CD4-positive, alpha-beta T cell treated with Interferon gamma for 1 hour (primary cell): ENCODE measurements at places on chromosomes 11 and 22.

DNA sequence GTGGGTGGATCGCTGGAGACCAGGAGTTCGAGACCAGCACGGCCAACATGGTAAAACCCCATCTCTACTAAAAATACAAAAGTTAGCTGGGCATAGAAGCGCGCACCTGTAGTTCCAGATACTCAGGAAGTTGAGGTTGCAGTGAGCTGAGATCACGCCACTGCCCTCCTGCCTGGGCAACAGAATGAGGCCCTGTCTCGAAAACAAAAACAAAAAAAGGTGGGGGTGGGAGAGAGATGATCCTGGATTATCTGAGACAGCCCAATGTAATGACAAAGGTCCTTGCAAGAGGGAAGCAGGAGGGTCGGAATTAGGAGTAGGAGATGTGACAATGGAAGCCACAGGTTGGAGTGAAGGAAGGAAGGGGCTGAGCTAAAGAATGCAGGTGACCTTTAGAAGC, 87.6 kb upstream of the APOA1 start:
- peak; percentile 63 for DNase-seq

- no peak for DNase-seq
Measured at GRCh38 chr11:72947229-72947628, 133.0 kb downstream of the ATG16L2 start.

- no peak for DNase-seq
Measured at GRCh38 chr11:79241852-79242241, 199.0 kb downstream of the TENM4 start.

DNA sequence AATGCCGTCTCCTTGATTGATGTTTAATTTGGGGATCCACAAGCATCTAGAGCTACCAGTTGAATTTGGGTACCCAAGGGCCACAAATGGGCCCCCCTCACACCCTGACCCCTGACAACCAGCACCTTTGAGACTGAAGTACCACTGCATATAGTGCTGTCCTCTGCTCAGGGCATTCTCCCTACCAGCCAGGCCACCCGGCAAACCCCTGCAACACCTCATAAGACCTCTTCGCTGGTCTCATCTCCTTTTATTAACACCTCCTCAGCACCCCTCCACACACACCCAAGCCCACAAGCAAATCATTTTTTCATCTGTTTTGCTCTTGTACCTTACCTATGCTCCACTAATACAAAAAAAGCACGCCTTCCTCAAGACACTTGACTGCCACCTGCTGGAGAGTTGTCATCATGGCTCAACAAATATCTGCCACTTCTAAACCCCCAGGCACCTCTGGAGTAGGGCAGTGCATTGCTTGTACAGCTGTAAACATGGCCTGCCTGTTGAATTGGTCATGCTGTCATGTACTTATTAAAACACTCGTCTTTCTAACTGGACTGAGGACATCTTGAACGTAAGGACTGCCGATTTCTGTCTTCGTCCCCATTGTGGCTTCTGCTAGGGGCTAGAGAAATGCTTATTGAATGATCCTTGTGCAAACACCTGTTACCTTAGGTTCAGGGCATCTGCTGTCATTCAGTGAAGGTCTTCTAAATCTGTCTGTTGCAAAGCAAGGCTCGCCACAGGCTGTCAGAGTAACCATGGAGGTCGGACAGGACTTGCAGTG, 66.5 kb downstream of the BMAL1 start:
- DNase-seq = peak; percentile 49

DNA sequence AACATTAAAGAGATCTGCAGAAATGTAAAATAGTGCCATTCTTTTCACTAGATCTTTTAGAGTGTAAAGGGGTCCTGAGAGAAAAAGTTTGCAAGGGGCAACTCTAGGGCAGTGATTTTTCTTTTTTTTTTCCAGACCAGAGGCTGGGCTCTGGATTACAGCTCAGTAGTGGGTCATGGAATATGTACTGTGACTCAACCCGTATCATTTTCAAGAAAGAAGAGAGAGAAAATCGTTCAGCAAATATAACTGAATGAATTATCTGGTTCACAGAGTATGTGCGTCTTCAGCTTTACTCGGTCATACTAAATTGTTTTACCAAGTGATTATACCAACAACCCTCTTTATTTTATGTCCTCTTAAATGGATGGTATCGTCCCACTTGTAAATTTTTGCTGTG, 3.8 kb downstream of the CEP57 start:
- DNase-seq = no peak

DNA sequence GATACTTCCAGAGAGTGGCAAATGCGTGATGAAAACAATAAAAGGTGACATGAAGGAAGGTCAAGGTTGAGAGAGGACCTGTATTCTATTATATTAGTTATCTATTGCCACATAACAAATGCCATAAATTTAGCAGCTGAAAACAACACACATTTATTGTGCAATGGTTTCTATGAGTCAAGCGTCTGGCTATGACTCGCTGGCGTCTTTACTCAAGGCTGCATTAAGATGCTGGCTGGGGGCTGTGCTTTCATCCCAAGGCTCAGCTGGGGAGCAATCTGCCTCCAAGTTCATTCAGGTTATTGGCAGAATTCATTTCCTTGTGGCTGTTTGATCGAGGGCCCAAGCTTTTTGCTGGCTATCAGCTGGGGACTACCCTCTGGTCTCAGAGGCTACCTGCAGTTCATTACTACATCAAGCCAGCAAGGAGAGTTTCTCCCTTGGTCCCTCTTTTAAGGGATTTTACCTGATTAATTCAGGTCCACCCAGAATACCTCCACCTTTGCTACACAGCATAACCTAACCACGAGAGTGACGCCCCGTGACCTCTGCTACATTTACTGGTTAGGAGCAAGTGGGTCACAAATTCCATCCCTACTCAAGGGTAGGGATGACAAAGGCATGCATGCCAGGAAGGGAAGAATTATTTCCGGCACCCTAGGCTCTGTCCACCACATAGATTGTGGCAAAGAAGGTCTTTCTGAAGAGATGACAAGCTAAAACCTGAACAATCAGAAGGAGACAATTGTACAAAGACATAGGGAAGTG, 549.1 kb downstream of the MN1 start:
- DNase-seq = no peak

DNA sequence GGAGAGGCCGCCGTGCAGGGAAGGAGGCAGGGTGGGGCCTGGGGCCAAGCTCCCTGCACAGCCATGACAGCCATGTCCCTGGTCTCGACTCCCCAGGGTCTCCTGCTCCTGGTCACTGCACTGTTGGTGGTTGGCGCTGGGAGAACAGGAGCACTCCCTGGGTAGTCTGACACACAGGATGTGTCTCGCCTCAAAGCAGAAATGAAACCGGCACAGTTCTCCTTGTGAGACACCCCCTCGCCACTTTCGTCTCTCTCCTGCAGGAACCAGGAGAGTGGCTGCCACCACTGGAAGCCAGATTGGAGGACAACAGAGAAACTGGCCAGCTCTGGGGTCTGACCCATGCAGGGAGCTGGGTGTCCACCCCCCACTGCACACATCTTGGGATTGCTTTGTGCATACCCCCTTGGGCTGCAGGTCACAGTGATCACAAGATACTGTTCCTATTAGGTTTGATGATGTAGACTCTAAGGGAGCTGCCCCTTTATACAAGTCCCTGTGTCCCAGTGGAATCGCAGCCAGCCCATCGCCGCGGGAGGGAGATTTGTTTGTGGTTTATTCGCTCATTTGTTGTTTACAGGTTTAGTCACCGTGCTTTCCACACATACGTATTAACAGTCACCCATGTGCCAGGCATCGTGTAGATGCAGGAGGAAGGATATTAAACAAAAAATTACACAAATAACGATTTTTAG, 27.0 kb upstream of the YWHAH start:
- DNase-seq = peak; percentile 45

DNA sequence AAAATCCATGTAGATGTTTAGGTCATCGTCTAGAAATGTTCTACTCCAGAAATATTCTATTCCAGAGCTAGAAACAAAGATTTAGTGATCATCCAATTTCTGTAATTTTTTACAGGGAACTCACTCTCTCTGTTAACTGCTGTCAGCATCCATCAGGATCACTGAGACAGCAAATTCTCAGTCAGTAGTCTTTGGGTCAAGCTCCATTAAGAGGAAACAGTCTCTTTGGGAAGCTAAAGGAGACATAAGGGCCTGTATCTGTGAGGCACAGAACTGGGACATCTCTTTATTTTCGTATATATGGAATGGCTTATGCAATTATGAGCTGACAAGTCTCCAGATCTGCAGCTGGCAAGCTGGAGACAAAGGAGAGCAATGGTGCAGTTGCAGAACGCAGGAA, 48.3 kb downstream of the PIK3C2A start:
- no peak for DNase-seq

DNA sequence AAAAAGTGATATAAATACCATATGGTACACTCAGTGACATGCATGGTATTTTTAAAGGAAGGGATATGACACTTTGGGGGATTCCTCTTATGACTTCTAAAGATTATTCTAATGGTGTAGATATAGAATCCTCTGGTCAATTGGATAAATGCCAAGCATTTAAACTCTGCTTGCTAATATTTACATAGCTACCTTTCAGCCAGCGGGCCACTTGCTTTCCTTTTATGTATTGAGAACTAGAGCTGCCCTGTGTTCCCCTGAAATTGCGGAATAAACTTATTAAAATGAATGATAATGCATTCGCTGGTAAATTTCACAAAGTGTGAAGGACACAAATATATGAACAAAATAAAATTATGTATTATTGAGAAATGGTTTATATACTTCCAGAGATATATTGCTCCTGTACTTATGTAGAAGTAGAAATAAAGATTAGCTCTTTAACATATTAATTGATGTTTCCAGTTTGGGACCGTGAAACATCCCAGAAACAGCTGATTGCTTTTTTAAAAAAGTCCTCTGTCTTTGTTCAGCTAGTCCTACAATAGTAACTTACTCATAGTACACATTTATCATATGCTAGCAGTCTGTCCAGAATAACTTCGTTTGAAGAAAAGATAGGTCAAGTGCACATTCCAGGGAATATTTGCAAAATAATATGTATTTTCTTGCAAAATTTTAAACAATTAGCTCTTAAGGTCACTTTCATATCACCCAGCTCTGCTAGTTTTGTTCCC, 40.1 kb upstream of the CARD18 start:
- no peak for DNase-seq

- DNase-seq = no peak
Measured at GRCh38 chr11:62804310-62805075, 747 bp downstream of the NXF1 start.

DNA sequence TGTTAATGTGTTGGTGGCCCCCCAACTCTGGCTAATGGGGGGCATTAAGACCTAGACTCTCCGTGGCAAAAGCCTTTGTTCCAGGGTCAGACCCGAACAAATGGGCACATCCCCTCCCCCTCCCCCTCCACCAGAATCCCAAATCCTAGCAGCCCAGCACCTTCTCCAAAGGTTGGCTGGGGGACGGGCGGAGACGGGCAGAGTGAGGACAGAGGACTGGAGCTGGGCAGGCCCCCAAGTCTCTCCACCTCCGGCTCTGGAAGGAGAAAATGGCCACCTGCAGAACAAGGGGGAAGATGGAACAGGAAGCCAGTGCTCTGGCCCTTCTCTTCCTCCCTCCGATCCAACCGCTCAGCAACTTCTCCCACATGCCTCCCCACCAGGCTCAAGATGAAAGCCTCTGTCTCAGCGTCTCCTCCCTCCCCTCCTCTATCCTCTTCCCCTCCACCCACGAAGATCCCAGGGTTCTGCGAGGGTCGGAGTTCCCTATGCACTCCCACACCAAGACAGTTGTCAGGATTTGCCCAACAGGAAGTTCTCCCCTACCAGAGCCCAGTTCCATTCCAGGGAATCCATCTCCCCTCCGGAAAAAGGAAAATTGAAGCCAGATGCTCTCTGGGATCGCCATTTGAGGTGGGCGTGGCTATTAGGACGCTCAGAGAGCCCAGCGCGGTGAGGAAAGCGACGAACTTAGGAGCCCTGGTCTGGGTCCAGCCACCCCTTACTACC, 20.1 kb downstream of the ADA2 start:
- no peak for DNase-seq

GRCh38 chr22:29821291-29822016, 16.6 kb downstream of the ASCC2 start:
- peak; percentile 68 for DNase-seq

- peak; percentile 59 for DNase-seq
Measured at GRCh38 chr11:2380807-2381350, 3.8 kb downstream of the CD81 start.

DNA sequence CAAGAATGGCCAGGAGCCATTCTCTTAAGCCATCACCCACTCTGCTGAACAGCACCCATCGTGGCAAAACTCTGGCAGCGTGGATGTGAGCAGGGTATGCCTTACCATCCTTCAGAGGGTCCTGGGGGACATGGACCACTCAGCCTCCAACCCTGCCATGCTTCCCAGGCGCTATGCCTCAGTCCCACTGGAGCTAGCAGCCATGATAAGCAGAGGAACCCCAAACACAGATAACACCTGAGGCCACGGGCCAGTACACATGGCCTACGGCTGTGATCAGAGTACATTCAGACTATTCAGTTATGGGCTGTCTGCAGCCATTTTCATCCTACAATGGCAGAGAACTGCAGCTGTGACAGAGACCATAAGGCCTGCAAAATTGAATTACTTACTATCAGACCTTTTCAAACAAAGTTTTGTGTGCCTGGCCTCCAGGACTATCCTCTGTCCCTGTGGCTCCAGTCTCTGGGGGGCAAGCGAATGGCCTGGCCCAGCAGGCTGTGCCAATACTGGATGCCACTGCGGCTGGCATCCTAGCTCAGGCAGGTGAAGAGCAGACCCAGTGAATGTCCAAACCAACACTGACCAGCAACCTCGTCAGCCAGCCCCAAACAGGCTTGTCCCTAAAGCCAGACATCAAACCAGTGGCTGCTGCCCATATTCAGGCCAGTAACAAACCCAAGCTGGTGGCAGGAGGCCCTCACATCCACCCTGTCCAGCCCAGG, 6.9 kb downstream of the ARVCF start:
- DNase-seq = no peak

DNA sequence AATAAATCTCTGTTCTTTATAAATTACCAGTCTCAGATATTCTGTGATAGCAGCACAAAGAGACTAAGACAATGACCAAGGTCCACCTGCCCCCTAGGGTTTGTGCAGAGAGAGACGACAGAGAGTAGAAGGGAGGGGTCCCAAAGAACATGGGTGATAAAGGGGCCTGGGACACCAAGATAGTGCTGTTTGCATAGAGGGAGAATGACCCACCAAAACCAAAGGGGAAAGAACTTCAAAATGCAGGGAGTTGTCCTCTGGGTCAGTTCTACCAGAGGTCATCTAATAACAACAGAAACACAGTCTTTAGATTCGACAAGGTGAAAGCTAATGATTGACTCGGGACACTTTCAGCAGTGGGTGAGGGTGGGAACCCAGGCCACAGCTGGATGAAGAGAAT, 23.7 kb downstream of the FAM227A start:
- no peak for DNase-seq

DNA sequence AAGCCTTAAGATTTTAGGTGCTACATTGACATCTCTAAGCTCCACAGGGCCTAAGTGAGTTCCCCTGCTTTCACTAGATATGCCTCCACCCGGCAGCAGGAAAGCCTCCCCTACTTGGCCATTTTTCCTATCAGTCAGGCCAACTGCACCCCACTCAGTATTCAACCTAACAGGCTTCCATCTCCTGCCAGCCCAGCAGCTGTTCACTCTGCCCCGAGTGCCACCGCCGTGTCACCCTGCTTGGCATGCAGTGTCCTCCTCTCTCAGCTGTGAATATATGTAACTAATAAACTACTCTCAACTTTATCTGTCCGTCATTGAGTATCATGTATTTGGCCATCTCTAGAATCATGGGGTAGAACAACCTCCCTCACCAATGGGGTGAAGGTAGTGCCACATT, 9.0 kb upstream of the OR6M1 start:
- DNase-seq = no peak
